IPS DF 19.7 (cell line): ENCODE measurements at places on chromosomes 6 and 20.

DNA sequence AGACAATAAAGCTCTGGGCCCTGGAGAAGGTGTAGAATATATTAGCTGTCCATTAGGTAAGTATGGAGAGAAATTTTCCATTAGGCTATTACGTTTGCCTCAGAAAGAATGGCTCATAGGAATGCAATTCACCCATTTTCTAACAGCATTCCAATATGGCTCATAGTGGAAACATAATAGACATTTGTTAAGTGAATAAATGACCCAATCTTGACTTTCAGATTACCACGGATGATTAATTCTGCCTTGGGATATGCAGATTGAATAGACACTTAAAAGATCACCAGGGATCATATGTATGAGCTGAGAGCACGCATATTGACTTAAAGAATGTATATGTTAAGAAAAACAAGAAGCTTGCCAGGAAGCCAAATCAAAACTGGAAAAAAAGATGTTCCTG lies 209.1 kb upstream of the CDYL start:
- no peak for DNase-seq

GRCh38 chr6:130647246-130647645 lies 180.0 kb upstream of the SMLR1 start:
- no peak for DNase-seq

DNA sequence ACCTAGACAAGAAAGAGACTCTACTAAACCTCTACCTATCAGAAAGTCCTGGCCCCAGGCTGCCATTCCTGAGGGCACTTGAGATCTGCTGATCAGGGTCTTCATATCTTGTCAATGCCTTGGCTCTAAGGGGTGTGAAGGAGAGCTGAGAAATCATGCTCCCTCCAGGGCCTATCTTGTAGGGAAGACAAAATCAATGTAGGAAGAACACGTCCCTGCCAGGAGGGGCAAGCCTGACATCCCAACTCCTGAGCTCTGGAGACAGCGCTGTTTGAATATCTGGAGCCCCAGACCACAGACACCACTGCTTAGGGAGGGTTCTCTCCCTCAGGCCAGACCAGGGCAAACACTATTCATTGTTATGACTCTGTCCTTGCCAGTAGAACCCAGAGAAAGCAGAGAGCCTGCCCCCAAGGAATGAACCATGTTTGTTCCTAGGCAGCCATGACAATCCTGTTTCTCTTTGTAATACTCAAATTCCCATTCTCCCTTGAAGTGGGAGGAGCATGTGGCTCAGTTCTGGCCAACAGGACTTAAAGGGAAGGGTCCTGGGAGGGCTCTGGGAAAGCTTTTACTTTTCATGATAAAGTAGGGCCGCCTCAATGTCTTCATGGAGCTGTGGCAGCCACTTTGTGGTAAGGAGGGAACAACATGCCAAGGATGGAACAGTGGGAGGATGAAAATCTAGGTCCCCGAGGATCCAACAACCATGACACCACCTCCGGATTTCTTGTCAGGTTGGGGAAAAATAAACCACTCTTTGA lies 1.8 kb upstream of the FASTKD5 start:
- DNase-seq: no peak

DNA sequence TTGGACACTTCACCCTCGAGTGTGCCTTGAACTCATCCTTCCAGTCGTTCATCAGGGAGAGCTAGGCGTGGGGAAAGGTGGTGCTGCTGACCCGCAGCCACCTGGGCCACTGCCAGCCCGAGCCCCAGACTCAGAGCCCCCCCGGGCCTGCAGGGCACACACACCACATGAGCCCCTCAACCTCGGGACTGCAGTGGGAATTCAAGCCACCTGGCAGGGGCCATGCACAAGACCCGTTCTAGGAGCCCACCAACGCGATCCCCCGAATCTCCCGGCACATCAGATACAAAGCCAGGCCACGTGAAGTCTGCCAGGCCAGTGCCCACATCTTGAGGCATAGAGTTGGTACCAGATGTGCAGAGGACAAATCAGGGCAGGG lies 2.8 kb downstream of the ZNF512B start:
- DNase-seq: no peak

DNA sequence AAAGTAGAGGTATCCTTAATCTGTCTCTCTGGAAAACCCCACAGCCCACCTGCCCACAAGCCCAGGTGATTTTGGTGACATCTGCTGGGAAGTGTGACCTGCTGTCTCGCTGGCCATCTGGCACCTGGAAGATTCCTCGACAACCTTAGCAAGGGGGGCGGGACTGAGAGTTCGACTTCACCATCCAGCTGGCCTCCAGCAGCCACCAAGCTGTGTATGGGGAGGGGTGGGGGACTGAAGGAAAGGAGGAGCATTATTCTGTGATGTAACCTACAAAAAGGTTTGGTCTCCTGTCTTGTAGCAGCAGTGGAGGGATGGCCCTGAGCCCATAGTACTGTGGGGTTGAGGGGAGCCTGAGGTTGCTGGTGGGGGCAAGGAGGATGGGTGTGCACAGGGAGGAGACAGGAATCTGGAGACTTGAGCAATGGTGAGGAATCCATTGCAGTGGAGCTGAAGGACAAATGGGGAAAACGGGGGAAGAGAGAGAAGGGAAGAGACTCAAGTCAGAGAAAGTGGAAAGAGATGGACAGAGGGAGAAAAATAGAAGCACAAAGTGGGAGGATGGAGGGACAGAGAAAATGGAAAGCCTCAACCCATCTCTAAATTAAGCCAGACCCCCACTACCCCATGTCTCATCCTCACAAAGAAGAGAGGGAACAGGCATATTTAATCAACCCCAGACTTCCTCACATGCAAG lies 4.0 kb downstream of the LY6G6F start:
- no peak for DNase-seq

GRCh38 chr20:36569847-36570429 lies 3.5 kb upstream of the TGIF2 start:
- no peak for DNase-seq

GRCh38 chr6:54957698-54958097 lies 111.1 kb downstream of the FAM83B start:
- no peak for DNase-seq

DNA sequence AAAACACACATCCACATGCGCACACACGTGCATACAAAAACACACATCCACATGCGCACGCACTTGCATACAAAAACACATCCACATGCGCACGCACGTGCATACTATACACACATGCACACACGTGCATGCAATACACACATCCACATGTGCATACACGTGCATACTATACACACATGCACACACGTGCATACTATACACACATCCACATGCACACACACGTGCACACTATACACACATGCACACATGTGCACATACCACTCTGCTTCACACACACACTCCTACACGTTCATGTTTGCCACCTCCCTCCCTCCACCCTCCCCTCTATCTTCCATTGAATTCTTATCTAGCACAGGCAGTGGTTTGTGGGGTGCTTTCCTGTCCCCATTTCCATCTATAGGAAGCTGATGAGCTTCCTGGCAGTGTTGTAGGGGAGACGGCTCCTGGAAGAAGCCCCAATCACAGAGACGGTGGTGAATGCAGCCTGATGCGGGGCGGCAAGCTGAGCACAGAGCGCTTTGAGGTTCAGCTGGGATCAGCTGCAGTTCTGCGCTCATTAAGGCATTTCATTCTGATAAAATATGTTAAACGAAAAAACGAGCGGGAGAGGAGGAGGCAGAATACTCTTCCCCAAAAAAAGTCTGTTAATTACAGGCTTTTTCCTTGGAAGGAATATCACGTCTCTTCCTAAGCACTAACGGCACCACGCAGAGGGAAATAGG lies 287.7 kb downstream of the TAF4 start:
- DNase-seq: no peak

DNA sequence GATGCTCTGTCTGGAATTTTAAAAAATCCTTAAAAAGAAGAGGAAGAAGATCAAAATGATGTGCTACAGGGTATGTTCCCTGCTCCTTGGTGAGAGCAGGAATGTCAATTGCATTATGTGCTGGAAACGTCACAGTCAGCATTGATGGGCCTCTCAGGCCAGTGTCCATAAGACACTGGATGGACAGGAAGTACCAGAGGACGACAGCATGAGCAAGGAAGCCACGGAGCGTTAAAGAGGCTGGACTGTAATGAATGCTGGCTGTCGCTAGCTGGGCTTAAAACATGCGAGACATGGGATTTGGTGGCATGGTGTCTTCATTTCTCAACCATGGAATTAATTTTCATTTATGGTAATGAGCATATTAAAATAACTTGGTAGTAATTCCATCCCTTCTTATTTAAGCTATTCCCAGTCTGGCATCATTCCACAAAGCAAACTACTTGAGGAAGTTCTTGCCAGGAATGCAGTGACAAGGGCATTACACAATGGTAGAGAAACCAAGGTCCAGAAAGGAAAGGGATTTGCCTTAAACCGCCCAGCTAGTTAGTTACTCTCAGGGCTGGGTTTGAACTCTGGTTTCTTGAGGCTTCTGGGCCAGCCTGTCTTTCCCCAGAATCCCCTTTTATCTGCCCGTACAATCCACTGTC lies 166.6 kb upstream of the SOX4 start:
- DNase-seq: no peak

GRCh38 chr6:131773284-131773950 lies 34.4 kb upstream of the ENPP1 start:
- no peak for DNase-seq

- DNase-seq: no peak
Observed at GRCh38 chr6:359261-360035, 32.1 kb upstream of the IRF4 start.

DNA sequence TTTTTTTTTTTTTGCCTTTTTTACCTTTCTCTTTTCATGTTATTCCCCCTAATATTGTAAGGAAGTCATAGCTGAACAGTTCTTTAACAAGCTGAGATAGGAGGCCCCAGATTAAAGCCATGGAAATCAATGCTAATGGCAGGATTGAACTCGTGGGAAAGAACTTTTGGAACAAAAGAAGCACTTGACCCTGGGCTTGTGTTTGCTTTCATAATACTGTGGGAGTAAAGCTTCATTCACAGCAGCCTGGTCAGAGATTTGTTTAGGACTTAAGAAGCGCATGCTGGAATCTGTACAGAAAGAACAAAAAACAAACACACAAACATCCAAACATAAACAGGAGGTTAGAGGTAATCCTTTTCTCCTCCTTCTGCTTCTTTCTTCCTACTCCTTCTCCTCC lies 5.1 kb downstream of the HEY2 start:
- no peak for DNase-seq

DNA sequence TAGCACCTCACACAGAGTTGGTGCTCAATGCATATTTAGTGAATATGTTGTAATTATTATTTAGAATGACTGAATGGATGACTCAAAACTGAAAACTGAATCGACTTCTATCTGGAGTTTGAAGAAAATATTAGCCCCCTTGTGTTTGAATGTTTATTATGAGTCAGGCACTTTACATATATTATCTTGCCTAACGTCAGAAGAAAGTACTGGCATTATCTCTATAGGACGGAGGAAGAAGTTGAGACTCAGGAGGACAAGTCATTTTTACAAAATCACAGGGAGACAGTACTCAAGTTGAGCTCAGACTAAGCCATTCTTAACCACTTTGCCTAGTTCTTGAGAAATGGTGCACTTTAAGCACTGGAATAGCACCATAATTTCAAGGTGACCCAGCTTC lies 684.0 kb downstream of the UTRN start:
- no peak for DNase-seq

GRCh38 chr6:34912715-34913464 lies 23.8 kb downstream of the ANKS1A start:
- DNase-seq: no peak

DNA sequence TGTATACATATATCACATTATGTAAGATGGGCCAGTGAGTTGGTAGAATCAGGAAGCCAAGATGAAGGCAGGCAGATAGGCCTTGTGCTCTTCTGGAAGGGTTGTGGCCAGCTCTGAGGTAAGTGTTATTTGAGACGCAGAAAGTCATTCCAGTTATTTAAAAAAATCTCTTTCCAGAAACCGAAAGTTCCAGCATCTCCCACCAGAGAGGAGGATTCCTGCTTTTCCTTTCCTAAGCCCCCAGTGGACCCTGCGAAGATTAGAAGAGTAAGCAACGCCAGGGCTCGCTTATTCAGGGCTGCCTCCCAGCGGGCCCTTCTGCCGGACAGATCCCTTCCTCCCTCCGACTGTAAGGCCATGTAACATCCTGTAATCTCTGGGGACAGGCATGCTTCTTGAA lies 20.4 kb downstream of the ARMC2 start:
- no peak for DNase-seq

GRCh38 chr6:49509342-49509741 lies 9.6 kb downstream of the GLYATL3 start:
- no peak for DNase-seq

DNA sequence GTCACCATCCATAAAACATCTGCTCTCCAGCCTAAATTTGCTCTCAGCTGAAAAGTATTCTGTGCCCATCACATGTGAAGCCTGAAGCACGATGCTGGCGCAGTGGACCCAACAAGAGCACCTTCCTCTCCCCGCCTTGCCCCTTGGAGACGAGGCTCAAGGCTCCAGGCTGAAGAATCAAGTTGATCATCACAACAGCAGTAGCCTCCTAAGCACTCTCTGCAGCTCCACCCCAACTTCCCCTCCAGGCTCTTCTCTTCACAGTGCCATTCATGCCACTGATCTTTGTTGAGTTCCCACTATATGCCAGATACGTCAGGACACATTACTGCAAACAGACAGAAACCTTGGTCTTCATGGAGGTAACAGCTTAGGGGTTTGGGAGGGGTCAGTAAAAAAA lies 41.6 kb upstream of the ZNF217 start:
- DNase-seq: no peak

- DNase-seq: no peak
Observed at GRCh38 chr6:33433001-33433543, 13.2 kb downstream of the SYNGAP1 start.

DNA sequence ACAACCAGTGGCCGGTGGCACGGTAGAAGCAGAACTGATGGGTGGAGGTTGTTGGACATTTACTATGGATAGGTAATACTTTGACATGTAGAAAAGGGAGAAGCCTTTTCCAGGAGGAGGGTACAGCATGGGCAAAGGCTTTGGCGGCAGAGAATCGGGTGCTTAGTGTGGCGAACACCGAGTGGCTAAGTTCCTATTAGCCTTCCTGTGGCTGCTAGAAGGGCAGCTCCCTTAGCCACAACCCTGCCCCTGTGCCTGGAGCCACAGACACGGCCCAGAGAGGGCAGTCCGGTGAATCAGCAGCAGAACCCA lies 37.9 kb upstream of the TGM2 start:
- no peak for DNase-seq

DNA sequence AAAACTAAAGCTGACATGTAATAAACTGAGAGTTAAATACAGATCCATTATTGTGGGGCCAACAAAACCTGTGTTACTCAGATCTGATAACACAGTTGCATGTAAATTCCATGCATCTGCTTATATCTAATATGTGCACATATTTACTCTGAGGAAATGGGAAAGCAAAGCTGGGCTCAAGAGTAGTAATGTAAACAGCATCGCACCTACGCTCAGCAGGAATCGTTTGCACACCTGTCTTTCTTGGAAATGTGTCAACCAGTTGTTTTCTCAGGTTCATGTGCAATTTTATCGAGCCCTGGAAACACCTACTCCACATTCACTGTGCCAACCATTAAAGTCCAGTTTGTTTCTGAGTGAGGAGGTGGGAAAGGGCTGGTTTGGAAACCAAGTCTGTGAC lies 80.3 kb upstream of the CNKSR3 start:
- DNase-seq: no peak

GRCh38 chr6:90065173-90065572 lies 170.9 kb downstream of the GJA10 start:
- no peak for DNase-seq
